ENCODE measurements at places on chromosomes 4 and X.

GRCh38 chr4:149077181-149077580 is 635.0 kb upstream of the NR3C2 start:
- no peak for DNase-seq

- no peak for DNase-seq
These were observed 5.5 kb upstream of the ATP2B3 start for GRCh38 chrX:153511784-153512500.

- DNase-seq: no peak
These were observed 11.7 kb upstream of the TENM3 start for GRCh38 chr4:182231496-182231895.

DNA sequence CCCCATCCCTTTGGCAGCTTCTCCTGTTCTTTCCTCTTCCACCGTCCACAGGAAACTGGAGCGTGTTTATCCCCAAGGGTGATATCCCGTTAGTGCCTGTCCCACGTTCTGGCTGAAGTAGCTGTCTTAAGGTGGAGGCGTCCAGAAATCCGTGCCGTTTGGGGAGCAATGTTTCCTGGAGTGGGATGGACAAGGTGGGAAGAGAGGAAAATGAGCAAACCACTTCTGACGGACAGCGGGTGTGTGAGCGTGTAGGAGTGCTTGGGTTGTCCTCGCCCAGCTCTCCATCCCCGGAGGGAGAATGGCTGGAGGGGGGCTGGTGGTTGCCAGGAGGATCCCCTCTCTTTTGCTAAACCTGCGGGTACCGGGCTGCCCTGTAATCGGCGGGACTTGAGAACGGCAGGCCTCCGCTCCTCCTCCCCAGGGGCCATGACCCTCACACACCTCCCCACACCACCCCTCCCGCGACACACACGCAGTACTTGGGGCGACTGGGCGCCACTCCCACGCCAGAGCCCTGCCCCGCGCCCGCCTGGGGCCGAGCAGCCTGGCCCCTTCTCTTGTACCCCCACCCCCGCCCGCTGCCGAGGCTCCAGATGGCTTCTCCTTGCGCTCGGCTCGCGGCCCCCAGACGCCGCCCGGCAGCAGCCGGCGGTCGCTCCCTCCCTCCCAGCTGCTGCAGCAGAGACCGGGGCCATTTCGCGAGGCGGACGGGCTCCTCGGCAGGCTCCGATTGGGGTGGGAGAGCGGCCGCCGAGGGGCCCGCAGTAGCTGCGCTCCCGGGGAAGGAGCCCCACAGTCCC is 13.9 kb upstream of the PRDM8 start:
- DNase-seq: no peak

DNA sequence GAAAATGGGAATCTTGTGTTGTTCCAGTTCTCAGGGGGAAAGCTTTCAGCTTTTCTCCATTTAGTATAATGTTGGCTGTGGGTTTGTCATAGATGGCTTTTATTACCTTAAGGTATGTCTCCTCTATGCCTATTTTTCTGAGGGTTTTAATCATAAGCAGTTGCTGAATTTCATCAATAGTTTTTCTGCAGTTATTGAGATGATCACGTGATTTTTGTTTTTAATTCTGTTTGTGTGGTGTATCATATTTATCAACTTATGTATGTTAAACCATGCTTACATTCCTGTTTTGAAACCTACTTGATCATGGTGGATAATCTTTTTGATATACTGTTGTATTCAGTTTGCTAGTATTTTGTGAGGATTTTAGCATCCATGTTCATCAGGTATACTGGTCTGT is 66.8 kb upstream of the CENPE start:
- no peak for DNase-seq

- peak; percentile 83 for DNase-seq
These were observed 224.2 kb downstream of the STIM2 start for GRCh38 chr4:27084685-27085361.

DNA sequence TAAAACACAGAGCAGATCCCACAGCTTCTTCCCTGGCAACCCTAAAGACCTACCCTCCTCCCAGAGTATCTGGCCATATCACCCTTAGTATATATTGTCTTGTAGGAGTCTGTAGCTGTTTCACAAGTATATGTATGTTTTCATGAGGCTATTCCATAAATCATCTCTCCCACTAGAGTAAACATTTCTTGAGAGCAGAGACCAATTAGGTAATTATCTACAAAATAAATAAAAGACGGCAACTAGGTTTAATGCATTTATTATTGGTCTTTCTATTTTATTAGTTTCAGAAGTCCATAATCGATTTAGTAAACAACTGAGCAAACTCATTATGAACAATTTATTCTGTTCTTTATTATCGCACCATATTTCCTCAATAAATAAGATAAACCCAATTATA is 7.0 kb downstream of the ACOT9 start:
- DNase-seq: no peak

GRCh38 chr4:4831825-4832224 is 27.6 kb upstream of the MSX1 start:
- no peak for DNase-seq

GRCh38 chr4:175412746-175413145 is 399.3 kb downstream of the GPM6A start:
- no peak for DNase-seq

DNA sequence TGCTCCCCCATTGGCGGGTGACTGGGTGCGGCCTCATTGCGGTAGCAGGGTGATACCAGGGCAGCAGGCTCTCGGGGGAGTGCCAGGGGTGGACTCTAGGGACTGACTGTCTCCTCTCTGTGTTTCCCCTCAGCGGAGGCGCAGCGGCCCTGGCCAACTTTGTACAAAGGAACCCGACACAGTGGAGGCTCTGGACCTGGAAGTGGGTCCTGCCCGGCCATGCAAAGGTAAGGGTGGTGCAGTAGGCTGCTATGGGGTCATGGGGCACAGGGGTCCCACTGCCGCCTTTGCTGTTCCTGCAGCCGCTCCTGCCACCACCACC is 16.3 kb downstream of the SULT1B1 start:
- no peak for DNase-seq

DNA sequence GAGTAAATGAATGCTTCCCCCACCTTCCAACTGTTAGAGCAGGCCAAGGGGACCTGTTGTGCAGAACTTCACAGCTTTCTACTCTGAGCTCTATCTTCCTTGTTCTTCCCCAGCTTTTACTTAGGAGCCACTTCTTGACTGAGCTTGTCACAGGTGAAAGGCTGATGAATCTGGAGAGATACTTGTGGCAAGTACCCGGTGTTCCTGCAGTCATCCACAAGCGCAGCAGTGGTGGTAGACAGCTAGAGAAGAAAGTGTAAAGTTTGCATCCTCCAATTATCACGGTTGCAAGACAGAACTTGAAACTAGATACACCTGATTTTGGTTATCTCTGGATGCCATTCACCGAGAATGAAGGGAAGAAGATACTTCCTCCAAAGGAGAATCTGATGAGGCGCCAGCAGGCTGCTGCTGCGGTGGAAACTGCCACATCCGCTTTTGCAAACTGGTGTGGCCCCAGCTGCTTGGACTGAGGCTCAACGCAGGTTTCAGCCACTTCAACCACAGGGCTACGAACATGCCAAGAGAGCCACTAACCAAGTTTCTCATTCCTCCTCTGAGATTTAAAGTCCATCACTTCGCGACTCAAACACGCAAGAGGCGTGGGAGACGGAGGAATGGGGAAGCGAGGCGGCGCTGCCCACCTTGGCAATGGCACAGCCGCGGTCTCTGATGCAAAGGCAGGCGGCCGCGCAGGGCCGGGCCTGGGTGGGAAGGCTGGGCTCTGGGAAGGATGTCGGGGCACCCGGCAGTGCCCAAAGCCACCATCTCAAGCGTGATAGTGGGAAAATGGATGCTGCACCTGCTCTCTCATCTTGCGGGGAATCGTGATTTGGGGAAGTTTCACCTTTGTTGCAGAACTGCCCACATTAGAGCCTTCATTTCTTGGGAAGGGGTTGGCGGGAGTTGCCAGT is 1.3 kb upstream of the FHIP1A start:
- DNase-seq: no peak

Data from HAP-1 (cell line).